ENCODE measurements at places on chromosomes 2 and 18.

GRCh38 chr2:241901500-241902351 is 32.2 kb downstream of the RTP5 start:
- no peak overlapping the region for H3K4me3 ChIP-seq
- H3K36me3 ChIP-seq: no peaks in the 10 kb centered on the region
- H3K27me3 ChIP-seq: peaks cover 14% of the 10 kb centered on the region
- DNase-seq: no peak
- H3K4me1 ChIP-seq: peaks cover 17% of the 10 kb centered on the region

DNA sequence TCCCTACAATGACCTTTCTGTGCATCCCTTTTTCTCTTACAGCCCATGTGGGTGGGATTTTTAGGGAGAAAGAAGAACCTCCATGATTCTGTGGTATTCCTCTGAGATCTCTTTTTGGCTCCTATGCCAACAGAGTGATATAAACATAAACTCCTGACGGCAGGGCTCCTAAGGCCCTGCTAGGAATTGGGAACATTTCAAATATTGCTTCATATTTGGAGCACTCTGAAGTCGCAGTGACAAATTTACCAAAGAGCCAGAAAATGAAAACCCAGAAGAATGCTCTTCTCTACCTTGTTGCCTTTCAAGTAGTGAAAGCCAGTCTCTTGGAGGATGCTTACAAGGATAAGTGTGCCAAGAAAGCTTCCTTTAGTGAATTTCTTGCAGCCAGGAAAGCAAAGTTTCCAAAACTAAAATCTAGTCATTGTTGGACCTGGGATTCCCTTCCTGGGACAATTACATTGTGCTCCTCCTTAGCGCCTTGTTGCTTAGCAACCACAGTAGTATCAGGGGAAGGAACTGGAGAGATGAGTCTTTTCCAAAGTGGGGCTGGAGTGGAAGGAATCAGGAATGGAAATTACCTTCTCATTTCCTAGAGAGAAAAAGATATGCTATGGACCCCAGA is 7.3 kb upstream of the SETBP1 start:
- H3K4me1 ChIP-seq: no peaks in the 10 kb centered on the region
- DNase-seq: no peak
- no peak overlapping the region for H3K4me3 ChIP-seq
- H3K36me3 ChIP-seq: no peaks in the 10 kb centered on the region

DNA sequence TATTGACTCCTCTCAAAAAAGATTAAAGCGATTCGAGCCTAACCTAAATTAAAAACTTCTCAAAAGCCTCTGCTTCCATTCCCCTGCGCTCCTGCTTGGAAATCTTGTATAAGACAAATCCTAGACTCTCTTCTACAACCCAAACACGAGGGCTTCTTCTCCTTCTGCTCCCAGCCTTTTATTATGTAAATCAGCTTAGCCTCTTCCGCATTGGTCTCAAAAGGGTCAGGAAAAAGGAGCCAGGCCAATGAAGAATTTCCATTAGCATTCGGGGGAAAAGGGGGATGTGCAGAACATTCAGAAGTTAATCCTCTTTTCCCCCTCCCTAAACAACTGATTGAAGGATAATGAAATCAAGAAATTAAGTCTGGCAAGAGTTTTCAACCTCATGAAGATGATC is 107.9 kb downstream of the FAM124B start:
- H3K4me3 ChIP-seq: no peak overlapping the region
- DNase-seq: no peak
- H3K27ac ChIP-seq: no peak overlapping the region

DNA sequence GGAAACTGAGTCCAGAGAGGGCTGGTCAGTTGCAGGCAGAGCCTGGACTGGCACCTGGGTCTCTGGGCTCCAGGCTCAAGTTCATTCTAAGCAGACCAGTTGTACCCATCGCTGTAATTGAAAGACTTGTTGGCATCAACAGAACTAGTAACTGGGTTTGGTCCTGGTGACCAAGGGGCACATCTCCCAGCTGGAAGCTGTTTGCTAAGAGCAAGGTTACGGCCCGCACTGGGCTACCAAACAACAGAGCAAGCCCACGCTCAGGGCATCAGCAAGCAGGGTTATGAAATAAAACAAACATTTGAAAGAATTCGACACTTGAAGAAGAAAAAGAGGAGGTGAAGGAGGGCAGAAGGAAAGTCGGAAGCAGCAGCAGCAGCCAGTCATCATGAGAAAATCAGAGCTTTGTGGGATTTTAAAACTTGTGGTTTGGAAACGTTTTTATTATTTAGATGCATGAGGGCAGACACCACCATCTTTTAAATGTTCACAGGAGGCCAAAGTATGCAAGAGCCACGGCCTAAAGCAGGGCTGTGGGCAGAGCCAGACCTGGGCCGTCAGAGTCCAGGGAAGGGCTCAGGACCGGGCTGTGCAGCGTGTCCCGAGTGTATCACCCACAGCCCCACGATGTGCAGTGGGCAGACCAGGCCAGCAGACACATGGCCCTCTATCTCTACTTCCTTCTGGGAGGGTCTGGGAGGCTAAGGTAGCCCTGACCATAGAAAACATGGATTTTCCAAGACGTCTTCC is 220.3 kb downstream of the BCL2 start:
- H3K27me3 ChIP-seq: no peaks in the 10 kb centered on the region
- no peak for DNase-seq
- H3K4me3 ChIP-seq: peak overlapping the region; percentile 11
- H3K4me1 ChIP-seq: peaks cover 43% of the 10 kb centered on the region
- no peaks in the 10 kb centered on the region for H3K36me3 ChIP-seq

DNA sequence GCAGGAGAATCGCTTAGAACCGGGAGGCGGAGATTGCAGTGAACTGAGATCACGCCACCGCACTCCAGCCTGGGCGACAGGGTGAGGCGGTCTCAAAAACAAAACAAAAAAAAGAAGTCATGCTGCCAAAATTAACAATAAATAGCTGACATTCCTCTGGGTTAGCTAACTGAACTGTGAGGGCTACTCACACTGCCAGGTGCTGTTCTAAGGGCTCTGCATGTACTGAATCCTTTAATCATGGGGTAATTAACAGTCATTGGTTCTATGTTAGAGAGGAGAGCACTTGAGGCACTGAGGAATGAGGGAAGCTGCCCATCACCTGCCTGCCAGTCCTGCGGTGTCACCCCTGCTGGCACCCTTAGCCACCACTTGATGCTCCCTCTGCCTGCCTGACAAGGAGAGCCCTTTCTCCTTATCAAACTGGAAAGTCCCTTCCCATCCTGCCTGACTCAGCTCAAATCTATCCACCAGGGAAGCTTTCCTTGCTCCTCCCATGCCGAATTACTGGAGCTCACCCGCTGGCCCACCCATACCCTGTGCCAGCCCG is 73.0 kb upstream of the RIOK3 start:
- no peak for DNase-seq
- H3K36me3 ChIP-seq: no peaks in the 10 kb centered on the region
- H3K4me1 ChIP-seq: peaks cover 6% of the 10 kb centered on the region
- H3K4me3 ChIP-seq: no peak overlapping the region

DNA sequence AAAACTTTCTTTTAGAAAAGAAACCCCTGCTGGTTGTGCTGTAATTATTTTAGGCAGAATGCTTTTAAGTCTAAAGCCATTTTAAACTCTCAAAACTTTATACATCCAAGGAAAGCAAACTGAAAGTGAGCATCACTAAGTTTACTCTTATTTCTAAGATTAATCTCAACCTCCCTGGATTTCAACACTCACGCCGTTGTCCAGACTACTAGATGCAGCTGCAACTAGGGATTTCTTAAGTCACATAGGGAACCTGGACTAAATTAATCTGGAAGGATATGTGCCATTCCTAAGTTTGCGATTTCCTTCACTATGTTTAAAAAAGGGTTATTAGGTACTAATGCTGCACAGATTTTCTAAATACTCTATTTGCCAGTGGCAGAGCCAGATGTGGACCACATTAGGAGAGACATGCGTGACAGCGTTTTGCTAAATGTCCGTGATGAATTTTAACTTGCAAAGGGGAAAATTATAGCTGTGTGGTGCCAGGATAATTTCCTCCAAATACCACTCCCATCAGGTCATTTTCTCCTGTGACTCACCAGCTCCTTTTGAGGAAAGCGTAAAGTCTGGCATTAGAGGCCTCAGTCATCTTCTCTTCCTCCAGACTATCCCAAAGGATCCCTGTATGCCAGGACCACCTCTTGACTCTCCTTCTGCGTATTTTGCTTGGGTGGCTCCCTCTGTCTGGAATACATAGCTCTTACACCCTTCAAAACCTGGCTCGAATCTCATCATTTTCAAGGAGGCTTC is 143.7 kb downstream of the ATL2 start:
- no peak for DNase-seq
- no peak overlapping the region for H3K27ac ChIP-seq
- H3K36me3 ChIP-seq: no peaks in the 10 kb centered on the region

- H3K27me3 ChIP-seq: no peaks in the 10 kb centered on the region
Measured at GRCh38 chr2:72938455-72938854, 21.1 kb downstream of the EMX1 start.

DNA sequence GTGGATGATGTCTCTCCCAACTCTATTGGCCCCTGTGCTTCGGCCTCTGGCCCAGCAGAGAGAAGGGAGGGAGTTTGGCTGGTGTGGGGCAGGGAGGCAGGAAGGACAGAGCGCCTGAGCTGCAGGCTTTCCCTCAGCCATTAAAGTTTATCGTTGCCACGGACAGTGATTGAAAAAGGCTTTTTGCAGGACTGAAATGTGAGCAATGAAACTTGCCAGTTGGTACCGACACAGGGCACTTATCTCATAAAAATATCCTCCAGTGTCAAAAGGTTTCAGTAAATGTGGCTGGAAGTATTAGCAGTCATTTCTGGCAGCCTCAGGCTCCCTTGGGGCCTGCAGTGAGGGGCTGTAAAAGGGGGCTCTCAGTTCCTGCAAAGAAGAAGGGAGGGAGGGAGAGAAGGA is 169.2 kb downstream of the GLI2 start:
- no peak overlapping the region for H3K27ac ChIP-seq
- no peak for DNase-seq
- peaks cover 8% of the 10 kb centered on the region for H3K27me3 ChIP-seq
- H3K4me1 ChIP-seq: no peaks in the 10 kb centered on the region
- no peaks in the 10 kb centered on the region for H3K36me3 ChIP-seq

DNA sequence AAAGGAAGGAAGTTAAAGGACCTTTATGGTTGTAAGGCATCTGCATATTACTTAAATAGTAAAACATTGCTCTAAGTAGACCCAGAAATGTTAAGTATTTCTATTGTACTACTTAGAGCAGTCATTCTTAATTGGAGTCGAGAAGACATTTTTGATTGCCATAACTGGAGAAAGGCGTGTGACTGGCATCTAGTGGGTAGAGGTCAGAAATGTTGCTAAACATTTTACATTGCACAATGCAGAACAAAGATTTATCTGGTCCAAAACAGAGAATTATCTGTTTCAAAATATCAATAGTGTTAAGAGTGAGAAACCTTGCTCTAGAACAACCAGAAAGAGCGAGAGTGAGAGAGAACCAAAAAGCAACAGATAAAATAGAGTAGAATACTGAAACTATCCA is 23.3 kb upstream of the ROCK1 start:
- H3K27me3 ChIP-seq: no peaks in the 10 kb centered on the region
- peak; percentile 24 for DNase-seq
- no peaks in the 10 kb centered on the region for H3K4me1 ChIP-seq
- no peak overlapping the region for H3K4me3 ChIP-seq
- no peaks in the 10 kb centered on the region for H3K36me3 ChIP-seq

DNA sequence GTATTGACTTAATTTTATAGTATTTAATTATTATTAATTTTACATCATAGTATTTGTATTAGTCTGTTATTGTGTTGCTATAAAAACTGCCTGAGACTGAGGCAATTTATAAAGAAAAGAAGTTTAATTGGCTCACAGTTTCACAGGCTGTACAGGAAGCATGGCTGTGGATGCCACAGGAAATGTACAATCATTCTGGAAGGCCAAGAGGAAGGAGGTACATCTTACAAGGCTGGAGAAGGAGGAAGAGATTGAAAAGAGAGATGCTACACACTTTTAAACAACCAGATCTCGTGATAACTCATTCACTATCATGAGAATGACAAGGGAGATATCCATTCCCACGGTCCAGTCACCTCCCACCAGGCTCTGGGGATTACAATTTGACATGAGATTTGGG is 2019.4 kb upstream of the PIK3C3 start:
- DNase-seq: no peak
- H3K4me1 ChIP-seq: no peaks in the 10 kb centered on the region
- no peak overlapping the region for H3K27ac ChIP-seq
- no peak overlapping the region for H3K4me3 ChIP-seq

GRCh38 chr2:136209561-136210454 is 91.9 kb upstream of the CXCR4 start:
- peaks cover 28% of the 10 kb centered on the region for H3K4me1 ChIP-seq
- no peak for DNase-seq
- H3K4me3 ChIP-seq: no peak overlapping the region
- no peak overlapping the region for H3K27ac ChIP-seq
- no peaks in the 10 kb centered on the region for H3K36me3 ChIP-seq
- no peaks in the 10 kb centered on the region for H3K27me3 ChIP-seq

Data from T-cell (primary cell).